ENCODE measurements at places on chromosomes 3 and 15.

- no peak for DNase-seq
Measured at GRCh38 chr3:38148311-38148882, 9.9 kb downstream of the MYD88 start.

DNA sequence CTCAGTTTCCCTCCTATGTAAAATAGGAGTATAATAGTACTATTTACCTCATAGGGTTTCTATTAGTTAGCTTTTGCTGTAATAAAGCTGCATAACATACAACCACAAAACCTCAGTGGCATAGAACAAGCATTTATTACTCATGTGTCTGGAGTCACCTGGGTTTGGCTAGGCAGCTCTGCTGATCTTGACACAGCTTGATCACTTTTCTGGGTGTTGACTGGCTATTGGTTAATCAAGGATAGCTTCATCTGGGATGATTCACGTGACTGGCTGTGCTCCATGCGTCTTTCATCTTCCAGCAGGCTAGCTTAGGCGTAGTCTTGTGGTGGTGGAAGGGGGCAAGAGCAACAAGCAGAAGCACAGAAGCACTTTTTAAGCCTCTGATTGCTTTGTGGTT is 112.6 kb downstream of the SQOR start:
- no peak for DNase-seq

DNA sequence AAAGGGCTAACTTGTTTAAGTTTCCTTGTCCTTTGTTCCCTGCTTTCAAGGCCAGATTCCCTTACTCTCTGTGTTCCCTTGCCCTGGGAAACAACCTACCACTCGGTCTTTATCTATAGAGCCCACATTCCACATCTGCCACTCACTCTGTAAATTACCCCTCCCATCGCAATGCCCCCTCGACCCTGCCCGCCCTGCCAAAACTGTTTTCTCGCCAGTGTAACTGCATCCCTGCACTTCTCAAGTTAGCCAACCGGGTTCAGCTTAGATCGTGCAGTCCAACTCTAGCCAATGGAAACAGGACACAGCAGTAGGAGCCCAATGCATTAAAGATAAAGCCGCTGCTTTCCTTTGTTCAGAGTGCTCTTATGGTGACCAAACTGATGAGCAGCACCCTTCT is 263.6 kb downstream of the TBL1XR1 start:
- no peak for DNase-seq

DNA sequence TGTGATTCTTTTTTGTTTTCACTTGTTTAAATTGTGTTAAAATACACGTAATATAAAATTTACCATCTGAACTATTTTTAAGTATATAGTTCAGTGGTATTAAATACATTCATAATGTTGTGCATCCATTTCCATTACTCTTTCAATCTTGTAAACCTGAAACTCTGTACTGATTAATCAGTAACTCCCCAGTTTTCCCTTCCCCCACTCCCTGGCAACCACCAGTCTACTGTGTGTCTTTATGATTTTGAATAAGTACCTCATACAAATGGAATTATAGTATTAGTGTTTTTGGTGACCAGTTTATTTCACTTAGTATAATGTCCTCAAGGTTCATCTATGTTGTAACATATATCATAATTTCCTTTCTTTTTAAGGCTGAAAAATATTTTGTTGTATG is 59.3 kb downstream of the GLCE start:
- DNase-seq, result no peak

- no peak for DNase-seq
Measured at GRCh38 chr3:141275032-141275422, 43.4 kb downstream of the PXYLP1 start.

GRCh38 chr3:51908026-51908425 is 4.9 kb upstream of the IQCF1 start:
- DNase-seq, result no peak

GRCh38 chr3:61649381-61650170 is 88.2 kb downstream of the PTPRG start:
- DNase-seq, result no peak

DNA sequence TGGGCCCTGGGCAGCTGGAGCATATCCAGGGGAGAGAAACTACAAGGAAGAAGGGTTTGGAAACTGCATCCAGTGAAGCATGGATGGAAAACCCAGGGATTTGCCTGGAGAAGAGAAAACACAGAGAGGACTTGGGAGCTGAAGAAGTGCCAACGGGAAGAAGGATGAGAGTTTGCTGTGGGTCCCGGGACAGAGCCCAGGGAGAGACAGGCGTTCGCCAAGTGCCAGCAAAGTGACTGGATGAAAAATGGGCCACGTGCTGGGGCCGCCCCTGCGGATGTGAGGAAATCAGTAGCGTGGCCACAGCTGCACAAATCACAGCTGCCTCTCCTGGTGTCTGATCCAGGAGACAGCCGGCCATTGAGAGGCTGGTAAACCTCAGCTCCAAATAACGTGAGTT is 70.4 kb downstream of the HES1 start:
- DNase-seq, result no peak

DNA sequence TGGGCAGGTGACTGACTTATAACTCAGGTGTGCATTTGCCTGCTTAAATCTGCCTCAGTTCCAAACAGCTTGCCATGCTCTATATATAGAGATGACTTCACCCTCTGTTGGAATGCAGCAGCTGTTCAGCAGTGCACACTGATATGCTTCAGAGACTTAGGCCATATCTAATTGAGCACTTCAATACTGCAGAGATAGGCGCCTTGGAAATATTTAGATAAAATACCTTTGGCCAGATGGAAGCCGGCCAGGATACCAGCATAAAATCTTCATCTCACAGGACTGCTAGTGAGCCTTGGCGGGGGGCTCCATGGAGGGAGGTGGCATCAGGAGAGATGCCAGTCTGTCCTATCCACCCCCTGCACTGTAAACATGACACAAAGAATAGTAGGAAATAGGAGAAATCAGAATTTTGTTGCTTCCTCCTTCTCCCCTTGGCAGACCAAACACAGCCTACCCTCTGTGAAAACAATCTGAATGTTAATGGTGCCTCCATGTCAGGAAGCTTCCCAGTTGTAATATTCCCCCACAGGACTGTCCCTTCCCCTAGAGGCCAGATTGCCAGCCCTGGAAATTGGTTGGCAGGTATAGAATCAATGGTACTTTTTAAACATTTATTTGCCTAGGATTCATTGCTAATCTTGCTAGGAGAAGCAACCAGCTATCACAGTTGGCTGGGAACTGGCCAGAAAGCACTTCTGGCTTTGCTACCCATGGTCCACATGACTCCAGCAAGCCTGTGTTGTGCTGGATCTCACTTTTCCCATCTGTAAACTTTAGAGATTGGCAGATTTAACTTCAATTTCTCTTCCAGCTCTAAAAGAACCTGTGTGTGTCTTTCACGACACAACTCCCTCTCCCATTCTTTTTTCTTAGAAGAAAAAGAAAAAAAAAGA is 215.5 kb upstream of the KCNMB2 start:
- DNase-seq, result no peak

Data from natural killer cell treated with Interleukin-12 subunit alpha and Interleukin-12 subunit beta and Interleukin-15 and Interleukin-18, amount 100 ng/mL, for 72 hours (primary cell).